DMS79 (cell line): ENCODE measurements at places on chromosomes 7 and 10.

DNA sequence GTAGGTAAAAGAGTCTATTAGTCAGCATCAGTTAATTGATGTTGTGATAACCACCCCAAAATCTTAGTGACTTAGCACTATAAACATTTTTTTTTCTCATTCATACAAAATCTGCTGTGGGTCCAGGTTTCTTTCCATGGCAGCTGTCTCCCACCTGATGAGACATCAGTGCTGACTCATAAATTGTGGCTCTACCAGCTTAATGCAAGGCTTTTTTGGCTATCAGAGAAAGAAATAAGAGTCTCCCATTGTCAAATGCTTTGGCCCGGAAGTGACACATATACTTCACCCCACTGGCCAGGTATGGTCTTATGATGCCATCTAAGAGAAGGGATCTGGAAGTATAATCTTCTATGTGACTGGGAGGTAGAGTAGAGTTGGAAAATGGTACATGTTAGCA lies 14.5 kb downstream of the DNAJB9 start:
- DNase-seq, result no peak

DNA sequence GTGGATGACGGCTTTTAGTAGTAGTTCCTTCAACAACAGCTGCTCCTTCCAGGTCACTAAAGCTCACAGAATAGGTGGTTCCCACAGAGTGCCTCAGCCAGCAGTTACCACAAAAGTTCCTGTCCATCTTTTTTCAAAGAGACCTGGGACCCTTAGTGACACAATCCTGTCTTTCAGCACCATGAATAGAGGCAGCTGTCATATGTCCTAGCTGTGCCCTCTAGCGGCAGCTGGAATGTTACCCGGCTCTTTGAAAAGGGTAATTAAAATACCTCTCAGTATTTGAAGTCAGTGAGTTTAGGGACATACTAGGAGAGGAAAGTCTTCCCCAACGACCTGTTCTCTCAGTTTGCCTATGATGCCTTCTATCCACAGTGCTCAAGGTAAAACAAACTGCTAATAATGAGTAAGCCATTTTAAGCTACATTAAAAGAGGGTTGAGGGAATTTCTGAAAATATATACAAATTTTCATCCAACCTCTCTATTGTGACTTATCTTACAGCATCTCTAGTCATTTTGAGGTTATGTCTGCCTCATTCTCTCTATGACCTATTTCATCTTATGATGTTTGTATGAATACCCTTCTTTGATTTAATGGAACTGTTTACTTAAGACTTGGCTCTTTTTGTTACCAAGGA lies 290.8 kb downstream of the NXPH1 start:
- DNase-seq, result no peak

GRCh38 chr10:1595726-1596125 lies 141.6 kb downstream of the ADARB2 start:
- DNase-seq, result no peak

GRCh38 chr7:131556053-131556908 lies at the start of gene PODXL:
PODXL (minus strand) TSS chr7:131556628; CDS start chr7:131556359, 269 bp downstream.
- peak; percentile 37 for DNase-seq

DNA sequence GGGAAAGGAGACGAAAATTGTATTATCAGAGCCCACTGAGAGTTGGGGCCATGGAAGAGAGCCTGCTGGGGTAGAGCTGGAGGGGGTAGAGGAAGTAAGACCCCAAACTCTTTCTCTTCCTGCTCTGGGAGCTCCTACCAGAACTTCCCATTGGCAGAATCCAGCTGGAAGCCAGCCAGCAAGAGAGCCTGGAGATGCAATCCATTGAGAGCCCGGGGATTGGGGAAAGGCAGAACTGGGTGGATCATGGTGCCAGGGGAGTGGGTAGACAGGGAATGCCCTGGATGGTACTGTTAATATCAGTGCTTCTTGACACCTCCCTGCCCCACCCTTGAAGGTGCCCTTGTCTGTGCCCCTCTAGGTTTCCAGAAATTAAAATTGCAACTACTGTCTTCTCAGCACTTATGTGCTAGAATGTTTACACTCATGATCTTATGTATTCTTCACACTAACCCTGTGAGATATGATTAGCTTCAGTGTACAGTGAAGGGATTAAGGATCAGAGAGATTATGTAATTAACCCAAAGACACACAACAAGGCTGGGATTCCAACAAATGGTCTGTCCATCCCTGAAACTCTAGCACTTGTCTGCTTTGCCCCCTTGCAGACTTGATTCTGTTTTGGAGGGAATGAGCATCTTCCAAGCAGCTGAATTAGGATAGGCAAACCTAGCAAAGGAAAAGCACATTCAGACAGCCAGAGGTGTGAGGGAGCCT lies 154.1 kb downstream of the C10orf105 start:
- DNase-seq, result no peak

DNA sequence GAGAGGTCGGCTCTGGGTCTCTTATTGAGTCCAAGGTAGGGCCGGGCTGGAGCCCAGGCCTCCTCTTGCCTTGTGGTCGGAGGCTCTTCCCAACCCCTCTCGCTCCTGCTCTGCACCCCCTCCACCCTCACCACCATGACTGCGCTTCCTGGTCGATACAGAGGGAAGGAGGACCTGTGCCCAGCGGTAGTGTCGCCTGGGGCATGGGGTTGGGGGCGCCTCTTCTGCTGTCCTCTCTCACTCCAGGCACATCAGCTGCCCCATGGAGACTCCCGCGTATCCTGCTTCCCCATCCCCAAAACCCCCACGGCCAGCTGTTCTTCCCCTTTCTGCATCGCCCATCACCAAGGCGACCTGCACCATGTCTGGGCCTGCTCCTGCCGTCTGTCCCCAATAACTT lies 44.4 kb downstream of the TMEM270 start:
- no peak for DNase-seq

GRCh38 chr10:129078746-129079145 lies 388.3 kb upstream of the MGMT start:
- no peak for DNase-seq

- no peak for DNase-seq
Observed at GRCh38 chr10:31782701-31783100, 145.9 kb downstream of the ARHGAP12 start.

DNA sequence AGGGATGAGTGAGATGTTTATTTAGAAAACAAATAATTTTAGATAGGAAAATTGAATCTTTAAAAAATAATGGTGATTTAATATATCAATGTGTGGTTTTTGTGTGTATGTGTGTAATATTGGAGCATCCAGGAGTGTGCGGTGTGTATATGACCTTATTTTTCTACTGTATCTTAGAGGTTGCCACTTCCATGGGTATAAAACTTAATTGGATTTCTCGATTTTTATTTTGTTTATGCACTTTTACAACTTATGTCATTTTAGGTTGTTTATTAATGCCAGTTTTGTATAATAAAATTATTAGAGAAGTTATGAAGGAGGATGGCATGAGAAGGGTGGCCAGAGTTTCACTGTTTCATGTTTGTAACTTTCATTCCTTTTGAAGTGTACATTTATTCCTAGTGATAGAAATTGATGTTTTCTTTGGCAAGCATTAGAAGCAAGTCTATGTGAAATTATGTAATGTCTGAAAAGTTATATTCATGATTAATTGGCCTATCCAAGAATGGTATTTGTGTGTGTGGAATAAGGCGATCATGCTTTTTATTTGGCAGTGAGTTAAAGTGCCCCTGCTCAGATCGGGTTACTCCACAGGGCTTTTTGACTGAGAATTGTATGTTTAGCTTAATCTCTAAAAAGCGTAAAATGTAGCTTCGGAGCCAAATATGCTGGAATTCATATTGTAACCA lies 110.3 kb downstream of the KAT6B start:
- DNase-seq, result no peak

DNA sequence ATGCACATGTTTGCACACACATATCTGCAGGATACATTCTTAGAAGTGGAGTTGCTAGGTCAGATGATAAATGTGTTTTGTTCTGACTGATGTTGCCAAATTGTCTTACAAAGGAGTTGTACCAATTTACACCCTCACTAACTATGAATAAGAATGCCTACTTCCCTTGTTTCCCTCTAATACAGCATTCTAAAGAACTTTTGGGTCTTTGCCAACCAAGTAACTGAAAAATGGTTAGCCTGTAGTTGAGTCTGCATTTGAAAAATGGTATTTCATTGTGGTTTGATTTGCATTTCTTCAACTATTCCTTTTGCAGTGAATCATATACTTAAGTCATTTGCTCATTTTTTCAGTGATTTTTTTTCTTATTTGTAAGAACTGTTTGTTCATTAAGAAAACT lies 48.4 kb downstream of the TMEM26 start:
- DNase-seq, result no peak

- no peak for DNase-seq
Observed at GRCh38 chr7:38881015-38881414, 28.0 kb downstream of the VPS41 start.
